ENCODE measurements at places on chromosomes 6 and 20. TPM values are rescaled to one million over a fixed set of nuclear protein-coding genes. Genes with fewer than 3 reads are reported as not detected.

ISM1 gene
- total RNA-seq = 0.54 TPM

FOXQ1 gene
- 2.4 TPM for total RNA-seq

GRIK2 gene
- 321 TPM for total RNA-seq

SLC4A11 gene
- total RNA-seq = 0.36 TPM

SEMG1 gene
- total RNA-seq = not detected

MANEA gene
- total RNA-seq = 18.5 TPM

PRSS35 gene
- total RNA-seq = 2.4 TPM

OR2J3 gene
- not detected for total RNA-seq

FLRT3 gene
- total RNA-seq = 40.5 TPM

- no peak for DNase-seq
Observed at GRCh38 chr6:170036916-170037315, 254.0 kb downstream of the DLL1 start.

- DNase-seq = no peak
Observed at GRCh38 chr6:132063738-132064137, 112.6 kb upstream of the CCN2 start.

DNA sequence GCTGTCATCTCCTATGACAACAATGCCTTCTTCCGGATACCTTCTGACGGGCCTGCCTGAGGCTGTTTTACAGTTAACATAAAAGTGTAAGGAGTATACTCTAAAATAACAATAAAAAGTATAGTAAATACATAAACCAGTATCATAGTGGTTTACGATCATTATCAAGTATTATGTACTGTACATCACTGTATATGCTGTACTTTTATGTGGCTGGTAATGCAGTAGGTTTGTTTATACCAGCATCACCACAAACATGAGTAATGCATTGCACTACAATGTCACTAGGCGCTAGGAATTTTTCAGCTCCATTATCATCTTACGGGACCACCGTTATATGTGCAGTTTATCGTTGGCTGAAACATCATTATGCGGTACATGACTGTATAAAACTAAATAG lies 76.5 kb downstream of the VEGFA start:
- no peak for DNase-seq

- no peak for DNase-seq
Observed at GRCh38 chr6:3819161-3820110, 29.7 kb upstream of the FAM50B start.

GRCh38 chr20:23637282-23638221 lies at the start of gene CST3:
TSS of gene CST3 (minus strand) at chr20:23637955. CDS start at chr20:23637862, 93 bp downstream.
- peak; percentile 77 for DNase-seq

DNA sequence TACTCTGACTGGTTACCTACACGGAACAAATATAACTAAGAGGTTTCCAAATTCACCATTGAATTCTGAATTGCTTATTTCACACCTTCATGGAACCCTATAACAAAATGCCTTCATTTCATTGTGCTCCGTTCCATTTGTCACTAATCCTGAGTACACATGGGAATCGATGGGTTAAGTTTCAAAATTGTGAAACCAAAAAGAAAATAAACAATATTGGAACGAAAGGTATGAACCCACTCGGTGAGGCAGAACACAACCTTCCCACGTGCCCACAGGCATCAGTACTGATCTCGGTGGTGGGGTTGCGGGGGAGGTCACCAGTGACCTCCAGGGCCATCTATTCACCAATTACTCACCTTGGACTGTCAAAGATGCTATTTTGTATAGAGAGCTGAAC lies 34.0 kb downstream of the PLAGL1 start:
- DNase-seq = no peak

DNA sequence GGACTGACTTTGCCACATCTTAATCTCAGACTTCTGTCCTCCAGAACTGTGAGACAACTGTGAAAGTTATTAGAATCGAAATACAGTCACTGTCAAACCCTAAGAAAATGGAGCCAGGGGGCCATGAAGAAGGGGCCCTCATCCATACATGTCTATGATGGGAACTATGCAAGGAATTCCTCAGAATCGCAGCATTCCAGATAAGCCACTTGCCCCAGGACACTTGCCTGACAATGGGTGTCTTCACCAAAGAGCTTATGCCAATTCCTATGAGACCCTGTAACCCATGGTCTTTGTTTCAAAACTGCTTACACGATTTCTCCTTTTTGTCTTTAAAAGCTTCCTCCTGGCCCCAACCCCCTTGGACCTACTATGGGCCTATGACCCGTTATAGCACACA lies 90.4 kb upstream of the FOXP4 start:
- no peak for DNase-seq

DNA sequence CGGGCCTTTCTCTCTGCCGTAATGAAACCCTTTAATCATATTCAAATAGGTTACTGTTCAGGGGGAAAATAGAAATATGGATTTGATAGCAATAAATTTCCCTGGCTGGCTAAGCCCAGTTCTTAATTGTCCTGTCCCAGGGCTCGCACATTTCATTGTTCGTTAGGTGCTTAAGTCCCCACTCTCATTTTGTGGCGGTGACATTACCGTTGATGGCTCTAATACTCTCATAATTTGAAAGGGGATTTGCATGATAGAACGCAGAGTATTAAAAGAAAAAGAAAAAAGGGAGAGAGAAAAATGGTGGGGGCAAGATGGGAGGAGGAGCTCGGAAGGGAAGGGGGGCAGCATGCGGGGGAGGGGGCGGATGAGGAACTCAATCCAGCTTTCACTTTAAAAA lies 79.1 kb upstream of the FOXP4 start:
- DNase-seq = no peak

GRCh38 chr20:49631856-49632418 lies 64.0 kb upstream of the PTGIS start:
- no peak for DNase-seq

GRCh38 chr6:85756982-85757381 lies 114.3 kb upstream of the SYNCRIP start:
- DNase-seq = peak; percentile 35

DNA sequence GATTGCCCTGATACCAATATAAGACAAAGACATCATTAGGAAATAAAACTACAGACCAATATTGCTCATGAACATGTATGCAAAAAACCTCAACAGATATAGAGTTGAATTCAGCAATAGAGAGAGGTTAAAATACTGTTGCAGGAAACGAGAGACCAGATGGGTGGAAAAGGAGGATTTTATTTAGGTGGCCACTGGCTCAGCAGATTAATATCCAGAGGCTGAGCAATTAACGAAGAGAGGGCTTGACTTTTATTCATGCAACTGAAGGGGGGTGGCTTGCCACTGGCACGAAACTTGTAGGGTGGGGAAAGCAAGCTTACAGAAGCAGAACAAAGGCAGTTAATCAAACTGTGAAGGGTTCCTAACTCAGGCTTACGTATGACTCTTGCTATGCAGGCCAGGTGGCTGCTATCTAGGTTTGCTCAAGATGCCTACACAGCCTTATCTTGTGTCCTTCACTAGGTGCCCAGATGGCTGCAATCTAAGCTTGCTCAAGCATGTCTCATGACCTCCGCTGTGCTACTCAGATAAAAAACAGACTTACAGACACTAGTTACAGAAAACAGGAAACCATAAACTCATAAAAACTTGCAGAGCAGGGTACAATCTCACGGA lies 126.4 kb downstream of the MMUT start:
- DNase-seq = no peak

DNA sequence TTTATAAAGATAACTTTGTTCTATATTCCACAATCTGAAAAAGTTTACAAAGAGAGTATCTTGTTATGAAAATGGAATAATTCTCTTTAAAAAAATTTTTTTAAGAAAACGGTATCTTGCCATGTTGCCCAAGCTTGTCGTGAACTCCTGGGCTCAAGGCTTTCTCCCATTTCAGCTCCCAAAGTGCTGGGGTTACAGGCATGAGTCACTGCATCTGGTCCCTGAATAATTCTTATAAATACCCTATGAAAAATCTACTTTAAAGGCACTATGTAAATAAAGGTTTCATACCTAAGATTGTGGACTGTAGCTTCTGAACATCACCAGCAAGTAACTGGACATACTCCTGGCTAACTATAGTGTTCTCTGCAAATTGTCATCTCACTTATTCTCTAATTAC lies 60.3 kb downstream of the SAMD3 start:
- DNase-seq = no peak

DNA sequence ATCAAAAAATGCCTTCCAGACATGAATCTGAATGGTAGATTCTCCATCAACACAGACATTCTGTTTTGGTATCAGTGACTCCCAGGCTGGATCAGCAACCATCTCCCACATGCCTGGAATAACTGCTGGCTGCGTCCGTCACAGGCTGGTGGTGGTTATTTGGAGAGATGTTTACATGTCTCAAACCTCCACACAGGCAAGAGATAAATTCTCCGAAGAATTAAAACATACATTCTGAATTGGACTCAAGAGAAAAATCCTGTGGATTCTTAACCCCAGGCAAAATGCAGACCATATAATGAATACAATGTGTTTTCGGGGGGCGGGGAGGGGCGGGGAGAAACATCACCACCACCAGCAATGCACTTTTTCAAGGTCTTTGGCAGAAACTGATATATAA lies 108.2 kb downstream of the THBS2 start:
- no peak for DNase-seq

GRCh38 chr6:29958921-29959320 lies 16.6 kb downstream of the HLA-A start:
- no peak for DNase-seq

GRCh38 chr20:59725476-59726280 lies 121.3 kb downstream of the PHACTR3 start:
- DNase-seq = no peak

DNA sequence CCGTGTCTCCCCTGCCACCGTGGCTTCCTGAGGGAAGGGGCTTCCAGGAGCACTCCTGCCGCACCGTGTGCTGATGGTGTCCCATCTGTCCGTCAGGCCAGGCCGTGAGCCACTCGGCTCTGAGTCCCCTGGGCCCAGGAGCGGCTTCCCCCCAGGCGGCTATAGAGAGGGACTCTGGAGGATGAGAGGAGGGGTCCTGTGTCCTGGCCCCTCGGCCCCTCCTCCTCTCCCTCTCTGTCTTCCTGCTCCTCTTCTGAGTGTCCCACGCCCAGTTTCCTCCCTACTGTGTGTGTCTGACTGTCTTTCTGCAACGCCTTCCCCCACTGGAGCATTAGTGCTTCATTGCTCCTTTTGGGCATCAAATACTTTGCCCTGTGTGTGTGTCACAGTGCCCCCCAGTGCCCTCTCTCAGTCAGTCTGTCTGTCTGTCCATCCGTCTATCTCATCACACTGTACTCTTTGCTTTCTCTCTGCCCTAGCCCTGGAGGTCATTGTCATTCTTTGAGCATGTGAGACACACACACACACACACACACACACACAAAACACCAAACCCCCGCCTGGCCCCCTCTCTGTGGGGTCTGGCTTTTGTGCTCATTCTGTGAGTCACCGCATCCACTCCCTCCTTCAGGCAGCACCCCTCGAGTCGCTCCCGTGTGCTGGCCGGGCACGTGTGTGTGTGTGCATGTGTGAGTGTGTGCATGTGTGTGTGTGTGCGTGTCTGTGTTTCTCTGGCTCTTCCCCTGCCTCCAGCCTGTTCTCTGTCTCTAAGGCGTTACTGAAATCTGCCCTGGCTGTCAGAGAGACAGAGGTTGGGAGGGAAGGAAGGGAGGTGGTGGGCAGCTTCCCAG lies 71.9 kb downstream of the SRC start:
- DNase-seq = no peak

GRCh38 chr20:834151-834746 lies 734 bp downstream of the FAM110A start:
- no peak for DNase-seq

GRCh38 chr6:128599036-128599435 lies 78.6 kb upstream of the PTPRK start:
- no peak for DNase-seq

GRCh38 chr20:47817573-47817972 lies 32.3 kb upstream of the SULF2 start:
- no peak for DNase-seq

- no peak for DNase-seq
Observed at GRCh38 chr20:57008217-57008616, 258.2 kb downstream of the BMP7 start.

DNA sequence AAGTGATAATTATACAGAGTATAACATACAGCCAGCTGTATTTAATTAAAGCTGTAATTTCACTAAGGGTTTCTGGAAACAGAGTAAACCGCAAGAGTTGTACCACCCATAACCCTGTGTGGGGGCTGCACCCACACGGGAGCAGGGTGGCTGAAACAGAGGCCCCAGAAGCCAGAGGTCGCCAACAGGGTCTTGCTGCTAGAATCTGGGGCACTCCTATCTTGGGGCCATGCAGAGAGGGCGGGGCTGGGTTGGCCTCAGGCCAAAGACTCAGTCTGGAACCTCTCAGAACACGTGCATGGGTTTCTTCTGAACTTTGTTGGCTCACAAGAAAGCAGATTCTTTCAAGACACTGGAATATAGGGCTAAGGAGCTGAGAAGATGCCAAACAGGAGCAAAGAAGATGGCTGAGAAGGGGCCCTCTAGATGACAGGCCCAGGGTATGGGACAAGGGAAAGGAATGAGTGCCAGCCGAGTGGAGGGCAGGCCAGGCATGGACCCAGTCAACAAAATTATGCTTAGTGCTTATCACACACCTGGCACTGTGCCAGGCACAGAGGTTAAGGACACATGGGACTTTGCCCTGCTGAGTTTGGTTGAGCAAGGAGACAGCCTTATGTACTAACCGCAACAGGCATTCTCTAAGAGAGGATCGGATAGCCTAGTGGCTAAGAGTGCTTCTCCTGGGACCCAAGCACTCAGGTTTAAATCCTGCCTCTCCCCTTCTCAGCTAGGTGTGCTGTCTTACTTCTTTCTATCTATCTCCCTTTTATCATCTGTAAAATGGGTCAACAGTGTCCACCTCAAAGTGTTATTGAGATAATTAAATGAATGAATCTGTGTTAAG lies 96.6 kb upstream of the FOXP4 start:
- DNase-seq = no peak

DNA sequence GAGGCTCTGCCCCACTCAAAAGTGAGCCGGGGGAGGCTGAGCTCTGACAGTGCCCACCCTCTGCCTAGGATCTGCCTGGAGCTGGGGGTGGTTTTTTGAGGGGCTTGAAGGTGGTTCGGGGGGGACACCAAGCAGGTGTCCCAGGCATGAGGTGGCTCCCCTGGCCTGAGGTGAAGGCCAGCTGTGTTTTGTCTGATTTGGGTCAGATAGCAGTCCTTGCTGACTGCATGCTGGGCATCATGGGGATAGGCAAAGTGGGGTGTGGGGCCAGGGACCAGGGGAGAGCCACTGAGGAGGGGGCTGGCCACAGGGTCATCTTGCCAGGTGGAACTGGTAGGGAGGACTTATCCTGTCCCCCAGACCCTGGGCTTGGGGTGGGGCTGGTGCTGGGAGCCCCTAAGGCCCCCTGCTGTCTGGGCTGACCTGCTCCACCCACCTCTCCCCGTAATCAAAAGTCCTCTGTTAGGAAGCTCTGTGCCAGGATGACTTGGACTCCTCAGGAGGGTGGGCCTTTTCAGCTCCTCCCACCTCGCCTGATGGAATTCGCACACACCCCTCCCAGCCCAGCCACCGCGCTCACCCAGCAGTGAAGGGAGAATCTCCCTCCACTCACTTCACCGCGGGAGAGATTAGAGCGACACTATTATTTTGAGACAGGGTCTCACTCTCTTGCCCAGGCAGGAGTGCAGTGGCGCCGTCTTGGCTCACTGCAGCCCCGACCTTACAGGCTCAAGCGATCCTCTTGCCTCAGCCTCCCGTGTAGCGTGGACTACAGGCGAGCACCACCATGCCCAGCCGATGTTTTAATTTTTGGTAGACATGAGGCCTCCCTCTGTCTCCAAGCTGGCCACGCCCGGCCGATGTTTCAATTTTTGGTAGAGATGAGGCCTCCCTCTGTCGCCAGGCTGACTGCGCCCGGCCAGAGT lies 1.5 kb upstream of the COL9A3 start:
- no peak for DNase-seq

GRCh38 chr6:132715204-132715603 lies 1.3 kb upstream of the VNN1 start:
- no peak for DNase-seq

- peak; percentile 17 for DNase-seq
Observed at GRCh38 chr6:710601-711571, 17.9 kb upstream of the EXOC2 start.
